ENCODE measurements at places on chromosomes 16 and 17.
A peak's percentile ranks its signal among the peaks of the same experiment; 100 is the strongest.

DNA sequence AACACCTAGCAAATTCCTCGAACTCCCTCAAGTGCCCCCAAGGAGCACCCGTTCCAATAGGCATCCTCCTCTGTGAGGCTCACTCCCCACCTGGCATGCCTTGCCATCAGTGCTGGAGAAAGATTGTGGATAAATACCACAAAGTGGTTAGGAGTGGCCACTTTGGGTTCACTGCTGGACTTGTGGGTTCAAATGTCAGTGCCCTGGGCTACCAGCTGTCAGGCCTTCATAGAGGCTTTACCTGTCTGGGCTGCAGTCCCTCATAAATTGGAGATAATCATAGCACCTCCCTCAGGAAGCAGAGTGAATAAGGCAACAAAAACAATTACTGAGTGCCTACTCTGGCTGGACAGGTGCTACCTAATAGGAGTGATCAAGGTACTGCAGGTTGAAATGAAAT lies 1.5 kb upstream of the SYT17 start:
- no peak for DNase-seq

DNA sequence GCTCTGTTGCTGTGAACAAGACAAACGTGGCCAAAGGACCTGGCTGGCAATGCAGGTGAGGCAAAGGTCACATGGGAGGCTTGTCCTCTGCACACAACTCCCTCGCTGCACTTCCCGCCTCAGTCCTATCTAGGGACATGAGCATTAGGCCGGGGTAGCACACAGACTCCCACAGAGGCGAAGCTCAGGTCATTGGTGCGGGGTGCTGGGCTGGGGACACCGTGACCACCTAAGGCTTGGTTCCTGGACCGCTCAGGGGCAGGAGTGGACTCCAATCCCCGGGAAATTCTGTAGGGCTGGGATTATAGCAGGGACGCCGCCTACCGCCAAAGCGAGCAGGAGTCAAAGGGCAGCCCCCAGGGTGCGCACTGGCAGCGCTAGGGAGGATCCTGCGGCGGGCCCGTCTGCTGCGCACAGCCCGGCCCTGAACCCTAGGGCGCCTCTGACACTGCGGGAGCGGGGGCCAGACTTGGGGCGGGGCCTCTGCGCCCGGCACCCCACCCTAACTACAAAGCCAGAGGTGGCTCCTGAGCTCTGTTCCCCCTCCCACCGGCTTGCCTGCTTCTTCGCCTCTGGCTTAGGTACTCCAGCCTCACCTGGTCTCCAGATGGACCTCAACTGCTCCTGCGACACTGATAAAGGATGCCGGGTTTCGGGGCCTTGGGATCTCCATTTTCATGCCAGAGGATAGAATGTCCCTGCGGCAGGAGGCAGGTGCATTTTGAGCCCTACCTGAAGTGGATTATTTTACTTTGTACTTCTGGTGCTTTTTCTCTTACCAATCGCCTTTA lies 3.9 kb upstream of the MT1B start:
- DNase-seq, result no peak

- no peak for DNase-seq
Measured at GRCh38 chr17:52159246-52160135, 977 bp upstream of the CA10 start.

- DNase-seq, result no peak
Measured at GRCh38 chr16:57979006-57979585, 8.2 kb upstream of the CNGB1 start.

GRCh38 chr17:1764284-1764683 lies 2.4 kb downstream of the SERPINF1 start:
- peak; percentile 60 for DNase-seq

DNA sequence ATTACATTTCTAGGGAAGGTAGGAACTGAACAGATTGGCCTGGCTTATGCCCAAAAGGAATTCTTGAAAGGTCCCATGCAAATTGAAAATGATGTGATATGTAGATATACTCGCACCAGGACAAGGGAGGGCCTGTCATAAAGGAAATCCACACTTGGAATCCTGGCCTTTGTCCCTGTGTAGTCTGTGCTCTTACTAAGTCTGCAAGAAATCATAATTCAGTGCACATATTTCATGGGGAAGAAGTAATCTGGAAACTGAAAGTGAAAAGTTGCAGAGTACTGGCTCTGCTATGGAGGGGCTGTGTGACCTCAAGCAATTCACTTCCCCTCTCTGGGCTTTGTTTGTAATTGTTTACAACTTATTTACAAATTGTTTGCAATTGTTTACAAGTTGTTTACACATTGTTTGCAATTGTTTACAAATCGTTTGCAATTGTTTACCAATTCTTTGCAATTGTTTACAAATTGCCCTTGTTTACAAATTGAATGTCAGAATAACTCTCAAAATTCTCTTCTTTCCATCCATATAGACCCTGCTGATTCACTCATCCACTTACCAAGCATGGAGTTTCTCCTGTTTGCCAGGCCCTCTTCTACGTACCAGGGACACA lies 12.9 kb downstream of the SCNN1G start:
- DNase-seq, result no peak

DNA sequence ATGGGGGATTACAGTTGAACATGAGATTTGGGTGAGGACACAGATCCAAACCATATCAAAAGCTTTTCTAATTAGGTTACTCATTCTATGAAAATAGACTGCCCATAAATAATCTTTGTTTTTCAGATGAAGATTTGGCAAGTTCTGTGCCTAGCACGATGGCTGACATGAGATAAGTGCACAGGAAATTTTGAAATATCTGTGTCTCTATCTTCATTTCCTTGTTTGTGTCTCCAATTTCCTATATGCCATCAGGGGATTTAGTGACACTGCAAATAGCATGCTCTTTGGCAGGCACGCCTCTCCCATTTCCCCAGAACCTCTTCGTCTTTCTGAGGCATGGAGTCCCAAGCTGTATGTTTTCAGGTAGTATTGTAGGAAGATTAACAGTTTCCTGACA lies 544.6 kb downstream of the CDH13 start:
- DNase-seq, result no peak

GRCh38 chr17:32654324-32654723 lies 167.5 kb downstream of the CDK5R1 start:
- DNase-seq, result no peak

GRCh38 chr16:86939609-86940008 lies 361.3 kb downstream of the FOXL1 start:
- no peak for DNase-seq

DNA sequence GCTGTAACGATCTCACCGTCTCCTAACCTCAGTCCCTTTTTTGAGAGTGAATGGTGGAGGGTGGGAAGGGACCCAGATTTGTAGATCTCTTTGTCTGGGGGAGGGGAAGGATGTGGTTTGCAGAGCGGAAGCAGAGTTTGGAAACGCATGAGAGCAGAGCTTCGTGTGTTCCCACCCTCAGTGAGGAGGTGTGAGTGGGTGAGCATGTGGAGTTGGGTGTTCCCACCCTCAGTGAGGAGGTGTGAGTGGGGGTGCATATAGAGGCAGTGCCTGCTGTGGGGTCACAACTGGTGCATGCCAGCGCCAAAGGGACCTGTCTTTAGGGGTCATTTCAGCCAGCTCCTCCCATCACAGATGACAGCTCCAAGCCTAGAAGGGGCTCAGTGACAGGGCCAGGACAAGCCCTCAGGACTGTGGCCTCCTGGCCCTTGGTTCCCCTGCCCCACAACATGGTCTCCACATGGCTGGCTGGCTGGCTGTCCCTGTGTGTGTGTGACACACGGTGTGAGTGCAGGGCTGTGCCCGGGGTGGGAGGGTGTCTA lies 1.8 kb upstream of the CISD3 start:
- DNase-seq, result peak; percentile 71

GRCh38 chr16:28321700-28322411 lies 29.5 kb downstream of the SBK1 start:
- DNase-seq, result no peak

DNA sequence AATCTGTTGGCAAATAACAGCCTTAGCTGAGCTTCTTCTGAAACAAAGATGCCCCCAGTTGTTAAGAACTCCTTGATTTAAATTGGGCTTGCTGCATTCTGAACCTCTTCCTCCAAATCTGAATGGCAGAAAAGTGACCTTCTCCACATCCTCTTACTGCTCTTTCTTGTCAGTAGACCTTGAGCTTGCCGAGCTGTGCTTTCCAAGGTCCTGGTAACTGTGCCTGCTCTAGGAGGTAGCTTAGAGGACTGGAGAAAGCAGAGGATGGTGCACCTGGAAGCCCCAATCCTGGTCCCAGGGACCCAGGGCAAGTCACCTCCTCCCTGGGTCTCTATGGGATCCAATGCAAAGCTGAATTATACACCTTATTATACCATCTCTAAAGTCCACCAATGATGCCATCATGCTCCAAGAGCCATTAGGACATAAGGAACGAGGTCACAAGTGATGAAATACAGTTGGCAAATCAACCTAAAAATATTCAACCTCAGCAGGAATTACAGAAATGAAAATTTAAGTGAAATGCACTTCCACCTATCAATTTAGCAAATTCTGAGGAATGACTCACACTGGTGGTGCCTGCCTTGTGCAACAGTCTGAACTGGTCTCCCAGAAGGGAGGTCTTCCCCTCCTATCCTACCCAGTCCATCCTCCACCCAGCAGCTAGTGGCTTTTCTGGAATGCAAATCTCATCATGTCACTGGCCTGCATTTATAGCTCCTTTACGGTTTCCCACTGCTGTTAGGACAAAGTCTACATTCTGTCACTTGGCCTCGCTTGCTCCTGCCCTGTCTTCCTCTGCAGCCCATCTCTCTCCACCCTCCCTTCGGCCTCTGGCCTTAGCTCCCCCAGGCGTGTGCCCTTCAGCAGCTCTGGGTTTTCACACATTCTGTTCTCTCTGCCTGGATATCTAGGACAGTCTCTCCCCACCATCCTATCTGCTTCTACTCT lies 36.6 kb downstream of the TOM1L2 start:
- DNase-seq, result no peak

DNA sequence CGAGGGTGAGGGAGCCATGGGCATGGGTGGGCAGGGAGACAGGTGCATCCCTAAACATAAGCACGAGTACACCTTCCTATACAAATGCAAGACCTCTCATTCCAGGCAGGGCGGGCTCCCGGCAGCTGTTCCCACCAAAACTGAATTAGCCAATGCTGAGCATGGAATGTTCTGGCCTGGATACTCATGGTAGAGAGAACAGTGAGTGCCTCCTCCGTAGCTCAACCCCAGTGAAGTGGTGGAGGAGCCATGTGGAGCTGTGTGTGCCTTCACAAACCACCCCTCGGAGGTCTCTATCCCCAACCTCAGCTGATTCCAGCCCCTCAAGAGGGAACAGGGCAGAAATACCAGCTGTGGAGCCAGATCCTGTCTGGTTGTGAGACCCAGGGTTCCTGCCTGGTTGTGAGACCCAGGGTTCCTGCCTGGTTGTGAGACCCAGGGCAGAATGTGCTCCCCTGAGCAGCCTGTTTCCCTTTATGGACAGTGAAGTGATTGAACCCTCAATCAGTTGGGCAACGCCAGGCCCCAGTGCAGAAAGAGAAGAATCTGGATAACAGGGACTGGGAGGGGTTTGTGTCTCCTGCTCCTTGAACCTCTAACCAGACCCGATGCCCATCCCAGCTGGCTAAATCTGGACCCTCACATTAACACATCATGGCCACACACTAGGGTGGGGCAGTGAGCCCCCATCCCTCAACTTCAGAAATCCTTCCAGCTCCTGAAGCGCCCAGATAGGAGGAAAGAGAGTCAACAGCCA lies 2.4 kb upstream of the CDH16 start:
- no peak for DNase-seq

DNA sequence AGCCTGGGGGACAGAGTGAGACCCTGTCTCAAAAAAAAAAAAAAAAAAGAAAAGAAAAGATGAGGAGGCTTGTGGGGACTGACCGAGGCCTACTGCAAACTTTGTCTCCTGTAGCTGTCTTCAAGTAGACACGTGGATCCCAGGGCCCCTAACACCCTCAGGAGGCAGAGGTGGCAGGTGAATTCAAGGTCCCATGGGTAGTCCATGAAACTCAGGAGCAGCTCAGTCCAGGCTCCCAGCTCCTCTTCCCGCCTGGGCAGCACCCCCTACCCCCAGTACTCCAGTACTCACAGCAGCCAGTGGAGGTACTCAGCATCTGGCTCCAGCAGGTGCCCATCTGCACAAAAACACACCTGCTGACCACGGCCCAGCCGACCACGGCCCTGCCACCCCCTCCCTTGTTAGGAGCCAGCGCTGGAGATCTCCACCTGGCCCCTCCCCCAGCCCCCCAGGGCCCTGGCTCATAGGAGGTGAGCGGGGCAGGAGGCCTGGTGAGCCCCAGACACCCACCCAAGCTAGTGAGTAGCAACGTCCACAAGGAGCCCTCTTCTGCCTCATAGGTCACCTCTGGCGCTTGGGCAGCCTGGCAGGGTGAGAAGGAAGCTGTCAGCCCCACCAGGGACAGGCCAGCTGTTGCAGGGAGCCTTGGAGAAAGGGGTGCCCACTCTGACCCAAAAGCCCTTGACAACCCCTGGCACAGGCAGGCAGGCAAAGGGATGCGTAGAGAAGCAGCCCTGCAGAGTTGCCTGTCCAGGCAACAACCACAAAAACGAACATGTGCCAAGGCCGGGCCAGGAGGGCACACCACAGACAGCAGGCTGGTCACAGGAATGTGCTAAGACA lies 3.8 kb downstream of the MRPL38 start:
- no peak for DNase-seq

GRCh38 chr16:88019821-88020515 lies 68.7 kb downstream of the BANP start:
- no peak for DNase-seq

DNA sequence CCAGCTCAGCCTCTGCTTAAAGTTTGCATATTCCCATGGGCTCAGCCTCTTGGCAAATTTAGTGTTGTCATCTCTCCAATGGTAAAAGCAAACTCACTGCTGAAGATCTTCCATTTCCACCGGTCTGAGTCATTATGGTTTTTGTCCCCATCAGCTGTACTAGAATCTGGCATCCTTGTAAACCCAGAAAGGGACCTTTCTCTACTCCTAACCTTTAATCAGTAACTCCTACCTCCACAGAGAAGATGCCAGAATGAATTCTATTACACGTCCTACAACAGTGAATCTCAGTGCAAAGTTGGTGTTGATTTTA lies 45.8 kb downstream of the ZNF652 start:
- no peak for DNase-seq

DNA sequence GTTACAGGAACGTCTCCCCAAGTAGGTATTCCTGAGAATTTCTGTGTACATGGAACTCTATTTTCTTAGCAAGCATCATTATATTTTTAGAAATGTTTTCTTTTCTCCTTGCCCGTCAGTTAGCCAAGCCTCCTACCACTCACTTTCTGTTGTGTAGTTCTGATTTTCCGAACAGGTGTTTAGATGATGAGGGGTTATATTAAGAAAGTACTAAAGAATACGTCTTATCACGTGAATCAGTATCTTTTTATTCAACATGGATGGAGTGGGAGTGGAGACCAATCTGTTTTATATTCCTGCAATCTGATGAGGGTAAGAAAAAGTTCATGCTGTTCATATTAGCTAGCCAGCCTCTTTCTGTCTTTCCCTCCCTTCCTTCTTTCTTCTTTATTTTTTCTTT lies 29.4 kb downstream of the MSI2 start:
- DNase-seq, result no peak
